ENCODE measurements at places on chromosomes 4 and X.
A peak's percentile ranks its signal among the peaks of the same experiment; 100 is the strongest.

GRCh38 chrX:39149761-39150160 is 348.5 kb downstream of the MID1IP1 start:
- DNase-seq = peak; percentile 72

DNA sequence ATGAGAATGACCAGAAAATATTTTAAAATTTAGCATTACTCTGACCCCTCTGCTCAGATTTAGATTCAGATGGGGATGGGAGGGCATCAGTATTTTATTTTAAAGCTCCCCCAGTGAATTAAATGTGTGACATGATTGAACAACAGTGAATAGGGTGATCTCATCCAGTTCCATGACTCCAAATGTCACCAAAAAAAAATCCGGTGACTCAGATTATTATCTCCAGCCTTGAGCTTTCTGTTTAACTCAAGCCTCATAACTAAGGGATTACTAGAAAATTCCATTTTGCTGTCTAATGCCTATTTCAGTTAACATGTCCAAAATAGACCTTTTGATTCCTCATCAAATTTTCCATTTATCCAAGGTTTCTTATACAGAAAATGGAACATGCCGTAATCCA is 121.8 kb upstream of the TMEM47 start:
- no peak for DNase-seq

DNA sequence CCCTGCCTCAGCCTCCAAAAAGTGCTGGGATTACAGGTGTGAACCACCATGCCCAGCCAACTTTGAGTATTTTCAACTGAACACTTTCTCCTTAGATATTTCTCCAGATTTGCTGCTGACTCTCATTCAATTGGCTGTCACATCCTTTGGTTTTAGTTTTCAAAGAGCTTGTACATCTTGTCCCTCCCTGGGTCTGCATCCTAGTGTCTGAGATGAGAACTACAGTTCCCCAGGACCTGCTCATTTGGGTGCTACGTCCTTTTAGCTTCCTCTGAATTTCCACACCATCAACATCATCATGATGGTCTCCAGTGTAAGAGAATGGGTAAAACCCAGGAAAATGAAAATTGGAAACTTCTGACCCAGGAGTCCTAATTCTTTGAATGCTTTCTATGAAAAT is 312.9 kb downstream of the NLGN4X start:
- DNase-seq = no peak

GRCh38 chr4:182826391-182826790 is 90.8 kb downstream of the DCTD start:
- no peak for DNase-seq

DNA sequence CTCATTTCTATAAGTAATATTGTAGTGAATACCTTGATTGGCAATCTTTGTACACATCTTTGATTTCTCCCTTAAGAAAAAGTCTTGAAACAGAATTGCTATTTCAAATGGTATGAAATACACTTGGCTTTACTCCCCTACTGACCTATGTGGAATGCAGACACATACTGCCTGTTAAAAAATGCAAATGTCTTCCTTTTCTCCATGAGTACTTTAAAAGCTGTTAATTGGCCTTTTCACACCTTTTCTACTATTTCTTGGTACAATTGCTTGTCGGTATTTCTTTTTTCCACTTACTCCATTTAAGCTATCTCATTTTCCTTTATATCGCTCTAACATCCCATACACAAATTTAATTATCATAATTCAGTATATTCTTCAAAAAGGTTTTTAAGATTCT is 87.2 kb downstream of the FRYL start:
- no peak for DNase-seq

DNA sequence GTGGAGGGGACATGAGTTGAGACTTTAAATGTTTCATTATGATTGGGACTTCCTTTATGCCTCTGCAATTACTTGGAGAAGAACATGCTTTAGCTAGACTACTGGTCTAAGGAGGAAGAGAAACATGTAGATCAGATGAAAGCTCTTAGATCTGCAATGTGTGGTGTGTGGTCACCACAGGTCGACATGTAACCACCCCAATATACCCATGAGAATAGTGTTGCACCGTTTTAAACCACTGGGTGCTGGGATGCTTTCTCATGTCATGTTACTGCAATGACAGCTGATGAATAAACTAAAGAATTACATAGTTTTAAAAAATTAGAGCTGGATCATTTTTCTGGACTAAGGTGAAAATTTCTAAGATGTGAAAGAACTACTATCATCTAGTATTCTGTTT is 1039.7 kb downstream of the RAPGEF2 start:
- DNase-seq = no peak

DNA sequence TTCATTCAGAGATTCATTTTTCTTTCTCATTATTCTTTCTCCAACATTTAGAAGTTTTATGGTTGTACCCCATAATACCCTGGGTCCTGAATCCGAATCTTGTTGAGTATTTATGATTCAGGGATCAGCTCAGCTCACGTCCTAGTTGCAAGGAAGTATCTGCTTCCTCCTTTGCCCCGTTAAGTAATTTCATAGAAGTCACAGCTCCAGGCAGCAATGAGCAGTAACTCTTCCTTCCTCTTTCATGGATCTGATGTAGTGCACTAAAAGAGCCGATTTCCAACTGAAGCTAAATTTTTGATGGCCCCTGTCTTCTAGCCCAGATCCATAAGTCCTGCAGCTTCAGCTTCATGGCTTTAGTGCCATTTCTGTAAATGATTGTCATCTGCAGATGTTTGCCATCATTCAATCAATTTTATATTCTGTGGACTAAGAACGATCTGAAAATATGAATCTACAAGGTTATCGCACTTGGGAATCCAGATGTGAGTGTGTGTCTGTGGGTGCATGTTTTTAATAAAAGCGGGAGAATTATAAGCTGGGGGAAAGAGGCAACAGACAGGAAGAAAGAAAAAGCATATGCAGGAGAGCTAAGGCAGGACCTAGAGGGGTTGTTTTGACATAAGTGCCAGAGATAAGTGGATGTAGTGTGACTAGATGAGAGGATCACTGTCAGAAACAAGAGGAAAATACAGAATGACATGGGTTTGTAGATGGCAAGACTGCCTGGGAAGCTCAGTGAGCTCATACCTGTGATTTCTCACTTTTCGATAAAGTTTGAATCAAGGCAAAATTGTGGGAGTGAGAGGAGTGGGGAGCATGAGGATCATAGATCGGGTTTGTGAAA is 17.5 kb downstream of the VEGFD start:
- no peak for DNase-seq

DNA sequence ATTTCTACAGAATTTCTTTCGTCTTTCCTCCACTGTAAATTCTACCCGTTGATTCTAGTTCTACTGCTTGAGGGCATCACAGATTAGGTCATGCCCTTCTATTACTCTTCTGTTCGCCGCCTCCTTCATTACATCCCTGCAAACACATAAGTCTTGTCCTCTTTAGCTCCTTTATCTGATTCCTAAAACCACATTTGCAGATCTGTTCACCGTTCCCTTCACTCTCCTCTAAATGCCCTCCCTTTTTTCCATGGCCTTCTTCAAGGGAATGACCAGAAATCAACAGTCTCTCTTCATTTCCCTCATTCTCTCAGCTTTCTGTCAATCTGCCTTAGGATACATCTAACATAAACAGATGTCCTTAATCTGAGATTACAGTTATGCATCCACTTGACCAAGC is 43.1 kb downstream of the BTC start:
- DNase-seq = no peak

DNA sequence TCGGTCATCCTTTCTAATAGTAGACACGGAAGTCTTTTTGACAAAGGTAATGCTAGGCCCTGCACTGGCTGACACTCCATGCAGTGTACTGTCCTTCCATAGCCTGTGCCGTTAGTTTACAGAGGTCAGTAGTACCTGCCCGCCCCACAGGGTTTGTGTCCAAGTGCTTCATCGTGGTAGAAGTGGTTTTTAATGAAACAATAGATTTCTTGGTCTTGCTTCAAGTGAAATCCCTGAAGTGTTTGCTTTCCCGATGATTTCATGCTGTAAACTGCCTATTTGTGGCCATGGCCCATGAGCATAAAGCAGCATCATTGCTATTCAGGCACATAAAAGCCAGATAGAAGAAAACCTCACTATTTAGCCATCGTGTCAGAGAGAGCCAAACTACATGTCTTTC is 139.3 kb downstream of the GPR143 start:
- no peak for DNase-seq

DNA sequence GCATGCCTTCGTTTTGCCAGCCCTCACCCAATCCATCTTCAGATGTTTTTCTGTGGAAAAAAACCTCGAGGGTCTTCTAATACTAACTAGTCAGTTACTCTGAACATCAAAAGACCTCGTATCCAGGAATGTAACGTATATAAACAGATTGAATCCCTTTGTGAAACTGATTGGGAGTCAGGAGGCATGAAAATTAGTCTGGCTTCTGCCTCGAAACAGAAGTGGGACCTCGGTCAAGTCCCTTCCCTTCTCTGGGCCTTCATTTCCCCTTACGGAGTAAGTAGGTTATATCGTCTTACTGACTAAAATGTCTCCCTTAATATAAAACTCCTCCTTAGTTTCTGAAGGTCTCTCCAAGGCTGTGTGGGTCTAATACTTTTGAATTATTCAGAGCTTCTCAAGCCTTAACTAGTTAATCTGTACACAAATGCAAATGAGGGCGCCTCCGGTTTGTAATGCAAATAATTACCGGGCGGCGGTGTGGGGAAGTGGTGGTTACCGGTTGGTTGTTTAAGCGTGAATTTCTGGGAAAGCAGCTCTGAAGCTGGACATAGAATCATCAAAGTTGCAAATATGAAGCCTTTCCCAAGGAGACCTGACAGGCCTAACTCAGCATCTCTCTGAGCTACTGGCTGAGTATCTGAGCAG is 11.4 kb upstream of the NKRF start:
- no peak for DNase-seq

- no peak for DNase-seq
These were observed 93.3 kb upstream of the MAML3 start for GRCh38 chr4:140247237-140247636.

- DNase-seq = no peak
These were observed 51.2 kb upstream of the CHRNA9 start for GRCh38 chr4:40283968-40284367.

GRCh38 chr4:172707622-172708021 is 461.0 kb upstream of the GALNT7 start:
- DNase-seq = no peak

GRCh38 chr4:2296631-2297601 is 35.0 kb upstream of the MXD4 start:
- no peak for DNase-seq

- DNase-seq = no peak
These were observed 206.4 kb downstream of the NR3C2 start for GRCh38 chr4:148235809-148236208.

GRCh38 chrX:74449322-74449936 is 28.1 kb downstream of the SLC16A2 start:
- no peak for DNase-seq

DNA sequence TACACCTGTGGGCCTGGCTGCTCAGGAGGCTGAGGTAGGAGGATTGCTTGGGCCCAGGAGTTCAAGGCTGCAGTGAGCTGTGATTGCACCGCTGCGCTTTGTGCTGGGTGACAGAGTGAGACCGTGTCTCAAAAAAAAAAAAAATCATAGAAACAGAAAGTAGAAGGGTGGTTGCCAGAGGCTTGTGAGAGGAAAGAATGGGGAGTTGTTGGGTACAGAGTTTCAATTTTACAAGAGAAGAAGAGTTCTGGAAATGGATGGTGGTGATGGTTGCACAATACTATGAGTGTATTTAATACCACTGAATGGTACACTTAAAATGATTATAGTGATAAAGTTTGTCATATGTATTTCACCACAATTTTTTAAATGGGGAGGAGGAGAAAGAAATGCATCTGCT is 10.2 kb upstream of the GLOD5 start:
- no peak for DNase-seq

DNA sequence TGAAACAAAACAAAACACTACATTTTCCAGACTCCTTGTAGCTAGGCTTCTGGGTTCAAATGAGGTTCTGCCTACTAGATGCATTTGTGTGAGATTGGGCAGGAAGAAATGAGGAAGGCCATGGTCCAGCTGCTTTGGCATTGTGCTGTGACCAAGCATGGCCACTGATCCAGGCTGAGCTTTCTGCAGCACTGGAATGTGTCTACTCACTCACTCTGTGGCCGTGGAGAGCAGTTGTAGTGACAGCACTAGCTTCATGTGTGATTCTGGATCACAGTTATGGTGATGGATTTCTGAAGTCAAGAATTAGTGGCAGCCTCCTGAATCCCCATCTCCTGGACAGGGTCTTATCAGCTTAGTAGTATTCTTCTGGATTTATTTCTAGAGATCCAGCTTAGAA is 358.9 kb downstream of the GPAT3 start:
- DNase-seq = no peak

GRCh38 chr4:39037491-39037825 is 5.2 kb upstream of the TMEM156 start:
- DNase-seq = no peak

GRCh38 chrX:3651277-3651676 is 62.2 kb downstream of the PRKX start:
- DNase-seq = peak; percentile 1

DNA sequence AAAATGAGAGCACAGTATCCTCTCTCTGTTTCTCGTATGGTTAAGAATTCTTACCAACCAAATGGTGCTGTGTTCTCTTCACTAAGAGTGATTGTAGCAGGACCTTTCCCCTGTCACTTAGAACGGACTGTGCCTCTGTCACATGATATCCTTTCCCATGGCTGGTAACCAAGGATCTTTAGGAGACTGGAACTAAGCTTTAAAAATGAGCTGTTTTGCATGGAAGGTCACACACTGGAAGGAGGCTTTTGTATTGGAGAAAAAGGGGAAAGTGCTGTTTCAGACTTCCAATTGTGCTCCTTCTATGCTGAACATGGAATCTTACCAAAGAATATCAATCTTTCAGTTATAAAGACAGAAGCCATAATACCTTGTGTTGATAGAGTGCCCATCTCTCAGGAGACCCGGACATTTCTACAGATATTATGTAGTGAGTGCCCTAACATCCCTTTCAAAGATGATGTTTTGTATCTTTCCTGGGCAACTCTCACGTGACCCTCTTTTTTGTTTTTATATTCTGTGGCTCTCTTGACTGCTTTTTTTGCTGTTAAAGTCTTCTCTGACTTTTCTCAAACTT is 148.6 kb downstream of the SLC4A4 start:
- DNase-seq = peak; percentile 67

- peak; percentile 79 for DNase-seq
These were observed 13.9 kb downstream of the SCARB2 start for GRCh38 chr4:76199664-76200211.

- no peak for DNase-seq
These were observed 52.6 kb upstream of the STX18 start for GRCh38 chr4:4594285-4594920.

- no peak for DNase-seq
These were observed 201.1 kb downstream of the AFAP1 start for GRCh38 chr4:7738458-7739076.

- DNase-seq = no peak
These were observed 101.6 kb downstream of the FGF16 start for GRCh38 chrX:77548751-77549150.

- DNase-seq = no peak
These were observed 147.2 kb downstream of the RPA4 start for GRCh38 chrX:97030947-97031346.

- no peak for DNase-seq
These were observed 19.3 kb downstream of the PRSS48 start for GRCh38 chr4:151296227-151296626.

All from midbrain (tissue), 1 donor.